Glutamatergic neuron (in vitro differentiated cells): ENCODE measurements at places on chromosomes 11 and 22. TPM values are rescaled to one million over a fixed set of nuclear protein-coding genes. Genes with fewer than 3 reads are reported as not detected.

The CXCR5 gene
- total RNA-seq, result not detected

The OR2D2 gene
- total RNA-seq, result 0.64 TPM

DNA sequence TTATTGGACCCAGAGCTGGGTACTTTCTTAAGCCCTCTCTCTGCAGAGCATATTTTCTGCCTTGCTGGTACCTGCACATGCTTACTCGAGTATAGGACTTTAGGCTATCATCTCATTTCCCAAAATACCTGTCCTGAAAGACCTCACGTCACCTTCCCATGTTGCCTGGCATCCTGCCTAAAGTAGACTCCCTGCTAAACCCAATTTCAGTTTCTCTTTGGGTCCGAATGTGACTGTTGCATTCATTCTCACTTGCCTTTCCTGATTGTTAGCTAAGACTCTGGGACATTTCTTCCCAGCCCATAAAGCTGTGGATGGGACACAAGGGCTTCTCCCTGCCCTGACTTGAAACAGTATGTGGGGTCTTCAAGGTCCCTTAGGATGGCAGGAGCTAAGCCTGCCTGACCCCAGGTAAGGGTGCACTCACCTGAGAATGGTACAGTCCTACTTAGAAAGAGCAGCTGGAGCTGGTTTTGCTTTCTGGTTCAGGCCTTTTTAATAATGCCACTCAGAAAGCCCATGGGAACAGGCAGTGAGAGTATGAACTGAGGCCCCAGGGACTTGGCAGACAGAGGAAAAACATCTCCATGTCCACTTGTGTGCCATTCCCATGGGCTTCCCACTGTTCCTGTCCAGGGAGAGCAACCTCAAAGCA is 12.9 kb downstream of the OR51E2 start:
- H3K27me3 ChIP-seq, result no peaks in the 10 kb centered on the region
- no peak for DNase-seq
- H3K4me1 ChIP-seq, result peaks cover 4% of the 10 kb centered on the region
- H3K27ac ChIP-seq, result no peak overlapping the region

DNA sequence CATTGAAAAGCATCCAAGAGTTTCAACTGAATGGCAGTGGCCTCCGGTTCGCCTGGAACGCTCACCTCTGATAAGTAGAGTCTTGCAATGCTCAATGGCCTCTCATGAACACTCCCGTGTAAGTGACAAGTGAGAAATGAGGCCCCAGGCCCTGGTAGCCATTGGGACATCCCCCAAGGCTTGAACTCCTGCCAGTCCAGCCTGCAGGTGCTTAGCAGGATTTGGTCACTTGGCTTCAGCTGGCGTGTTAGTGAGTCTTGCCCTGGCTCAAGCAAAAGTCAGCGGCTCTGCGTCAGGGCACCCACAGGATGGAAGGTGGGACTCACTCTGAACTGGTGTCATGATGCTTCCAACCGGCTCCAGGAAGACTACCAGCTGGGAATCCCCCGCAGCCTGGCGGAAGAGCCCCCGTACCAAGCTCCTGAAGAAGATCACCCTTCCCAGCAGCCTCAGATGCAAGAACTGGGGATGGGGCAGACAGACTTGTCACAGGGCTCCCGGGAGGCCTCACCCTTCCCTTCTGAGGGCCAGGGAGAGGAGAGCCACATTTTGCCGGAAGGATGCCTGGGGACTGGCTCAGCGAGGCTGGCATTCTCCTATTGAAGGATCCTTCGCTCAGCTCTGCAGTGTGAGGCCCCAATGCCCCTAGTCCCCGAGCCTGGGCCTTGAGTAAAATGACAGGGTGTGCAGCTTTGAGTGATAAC is 19.3 kb downstream of the MB start:
- no peaks in the 10 kb centered on the region for H3K36me3 ChIP-seq
- no peak overlapping the region for H3K4me3 ChIP-seq
- H3K4me1 ChIP-seq, result peaks cover 5% of the 10 kb centered on the region
- H3K27ac ChIP-seq, result no peak overlapping the region
- peaks cover 2% of the 10 kb centered on the region for H3K27me3 ChIP-seq

- DNase-seq, result peak; percentile 34
- peak overlapping the region; percentile 91 for H3K4me3 ChIP-seq
- peaks cover 16% of the 10 kb centered on the region for H3K4me1 ChIP-seq
- no peaks in the 10 kb centered on the region for H3K36me3 ChIP-seq
These were observed 1.2 kb downstream of the DDX17 start for GRCh38 chr22:38504731-38505540.

- H3K36me3 ChIP-seq, result no peaks in the 10 kb centered on the region
- DNase-seq, result no peak
- peak overlapping the region; percentile 33 for H3K4me3 ChIP-seq
These were observed 36.6 kb upstream of the NNMT start for GRCh38 chr11:114259551-114259983.

GRCh38 chr11:34707462-34707840 is 86.6 kb downstream of the EHF start:
- no peak for DNase-seq
- no peaks in the 10 kb centered on the region for H3K4me1 ChIP-seq
- H3K27me3 ChIP-seq, result peaks cover 4% of the 10 kb centered on the region
- no peak overlapping the region for H3K27ac ChIP-seq

- peaks cover 4% of the 10 kb centered on the region for H3K4me1 ChIP-seq
- no peak for DNase-seq
- no peaks in the 10 kb centered on the region for H3K36me3 ChIP-seq
- H3K27ac ChIP-seq, result no peak overlapping the region
- no peaks in the 10 kb centered on the region for H3K27me3 ChIP-seq
- H3K4me3 ChIP-seq, result no peak overlapping the region
These were observed 73.6 kb upstream of the MYO18B start for GRCh38 chr22:25668437-25668836.

- peaks cover 18% of the 10 kb centered on the region for H3K27me3 ChIP-seq
- no peak for DNase-seq
- H3K36me3 ChIP-seq, result no peaks in the 10 kb centered on the region
- peak overlapping the region; percentile 87 for H3K4me3 ChIP-seq
These were observed 9.7 kb upstream of the MALAT1 start for GRCh38 chr11:65489035-65489705.
